Activated T-helper 9 cell treated with anti-CD3 and anti-CD28 coated beads, Interleukin-2, amount 50 U/mL, for 16 hours (primary cell): ENCODE measurements at places on chromosomes 1 and 21.

GRCh38 chr1:193102662-193103061, 2.6 kb downstream of the GLRX2 start:
- no peak for DNase-seq

GRCh38 chr1:114468047-114468446, 43.0 kb downstream of the TRIM33 start:
- DNase-seq: no peak

DNA sequence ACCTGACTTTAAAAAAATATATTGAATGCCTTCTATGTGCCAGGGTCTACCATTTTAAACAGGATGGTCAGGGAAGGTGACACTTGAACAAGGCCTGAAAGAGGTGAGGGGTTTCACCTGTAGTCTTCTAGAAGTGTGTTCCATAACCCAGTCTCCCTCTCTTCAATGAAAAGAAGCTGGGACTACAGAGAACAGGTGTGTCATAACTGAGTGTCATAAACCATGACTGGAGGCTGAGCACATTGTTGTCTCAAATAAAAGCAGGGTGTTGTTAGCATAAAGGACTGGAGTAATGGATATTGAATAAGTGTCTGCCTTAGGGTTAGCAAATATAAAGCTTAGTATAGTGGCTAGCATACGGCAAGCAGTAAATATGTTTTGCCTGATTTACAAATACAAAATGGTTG, 65.4 kb downstream of the SYDE2 start:
- no peak for DNase-seq

DNA sequence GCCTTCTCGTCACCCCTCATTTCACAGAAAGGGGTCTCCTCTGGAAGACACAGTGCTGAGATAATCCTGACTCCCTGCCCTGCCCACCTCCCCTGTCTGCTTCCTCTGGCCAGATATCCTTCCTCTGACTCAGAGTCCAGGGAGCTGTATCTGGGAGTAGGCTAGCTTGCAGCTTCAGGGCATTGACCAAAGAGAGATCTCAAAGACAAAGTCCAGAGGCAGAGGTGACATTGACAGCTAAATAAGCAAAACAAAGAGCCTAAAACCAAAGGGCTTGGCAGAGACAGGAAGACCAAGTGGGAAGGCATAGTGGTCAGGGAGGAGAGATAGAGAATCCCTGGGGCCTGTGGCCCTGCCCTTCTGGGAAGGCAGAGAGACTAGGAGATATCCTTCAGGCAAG, 64.9 kb downstream of the TNR start:
- no peak for DNase-seq

GRCh38 chr1:209363112-209363511, 220.4 kb upstream of the CAMK1G start:
- DNase-seq: no peak

GRCh38 chr1:156150333-156151011, 2.9 kb upstream of the SEMA4A start:
- no peak for DNase-seq

DNA sequence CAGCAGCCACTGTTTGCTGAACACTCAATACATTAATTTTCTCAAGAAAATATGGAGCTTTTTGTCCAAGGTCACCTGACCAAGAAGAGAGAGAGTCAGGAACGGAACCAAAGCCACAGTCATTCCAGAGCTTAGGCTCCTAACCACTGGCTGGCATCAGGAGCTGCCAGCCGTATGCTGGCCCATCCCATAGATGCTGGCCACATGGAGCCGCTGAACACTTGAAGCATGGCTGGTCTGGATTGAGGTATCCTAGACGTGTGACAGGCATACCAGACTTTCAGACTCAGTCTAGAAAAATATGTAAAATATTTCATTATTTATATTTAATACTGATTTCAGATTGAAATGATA, 458.7 kb downstream of the MATN1 start:
- DNase-seq: no peak

GRCh38 chr1:204909109-204909508, 38.4 kb downstream of the NFASC start:
- DNase-seq: no peak

DNA sequence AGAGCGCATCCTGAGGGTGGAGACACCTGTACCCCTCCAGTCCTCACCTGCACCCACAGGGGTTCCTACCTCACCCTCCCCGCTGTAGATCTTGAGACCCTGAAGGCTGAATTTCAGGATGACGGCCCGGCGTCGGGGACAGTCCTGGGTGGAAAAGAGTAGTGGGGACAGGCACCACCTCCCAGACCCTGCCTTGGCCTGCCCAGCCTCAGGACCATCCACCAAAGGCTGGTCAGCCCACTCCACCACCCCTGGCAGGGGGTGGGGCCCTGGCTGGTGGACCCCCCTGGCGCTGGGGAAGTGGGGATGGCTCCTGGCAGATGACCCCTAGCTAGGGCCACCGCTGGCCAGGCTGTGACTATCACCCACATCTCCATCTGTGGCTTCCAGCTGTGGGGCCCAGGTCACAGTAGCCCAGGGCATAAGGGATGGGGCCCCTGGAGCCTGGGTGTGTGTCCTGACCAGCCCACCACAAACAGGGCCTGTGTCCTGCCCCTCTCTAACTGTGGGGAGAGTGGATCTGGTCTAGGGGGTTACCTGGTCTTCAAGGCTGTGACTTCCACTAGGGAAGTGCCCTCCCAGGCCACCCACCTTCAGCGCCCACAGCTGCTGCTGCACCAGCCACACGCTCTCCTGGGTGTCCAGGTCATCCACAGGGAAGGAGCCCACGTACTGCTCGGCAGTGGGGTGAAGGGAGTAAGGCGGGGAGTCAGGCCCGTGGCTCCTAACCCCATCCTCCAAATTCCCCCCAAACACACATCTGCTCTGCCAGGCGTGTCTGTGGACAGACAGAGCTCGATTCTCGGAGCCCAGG, 5.4 kb downstream of the SH2D5 start:
- DNase-seq: no peak

DNA sequence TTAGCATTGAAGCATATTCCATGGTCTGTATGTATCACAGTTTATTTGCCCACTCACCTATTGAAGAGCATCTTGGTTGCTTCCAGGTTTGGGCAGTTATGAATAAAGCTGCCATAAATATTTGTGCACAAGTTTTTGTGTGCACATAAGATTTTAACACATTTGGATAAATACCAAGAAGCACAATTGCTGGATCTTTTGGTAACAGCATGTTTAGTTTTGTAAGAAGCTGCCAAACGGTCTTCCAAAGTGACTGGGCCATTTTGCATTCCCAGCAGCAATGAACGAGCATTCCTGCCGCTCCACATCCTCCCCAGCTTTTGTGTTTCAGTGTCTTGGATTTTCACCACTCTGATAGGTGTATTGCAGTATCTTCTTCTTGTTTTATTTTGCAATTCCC, 62.7 kb downstream of the PDE9A start:
- DNase-seq: no peak

DNA sequence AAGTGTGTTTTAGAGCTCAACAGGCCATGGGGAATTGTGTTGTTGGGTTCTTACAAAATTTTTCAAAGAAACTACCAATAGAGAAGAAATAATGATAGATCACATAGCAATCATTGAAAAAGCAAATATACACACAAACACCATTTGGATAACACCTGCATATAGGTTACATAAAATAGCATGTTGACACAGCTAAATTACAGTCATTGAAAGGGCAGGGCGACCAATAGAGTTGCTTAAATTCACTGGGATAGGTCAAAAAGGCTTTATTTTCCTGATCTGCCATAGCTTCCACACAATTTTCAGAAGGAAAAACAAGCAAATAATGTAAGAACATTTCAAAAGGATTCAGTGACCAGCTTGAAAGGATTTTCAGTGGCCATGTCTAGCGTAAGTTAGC, 57.9 kb upstream of the FGGY start:
- no peak for DNase-seq

DNA sequence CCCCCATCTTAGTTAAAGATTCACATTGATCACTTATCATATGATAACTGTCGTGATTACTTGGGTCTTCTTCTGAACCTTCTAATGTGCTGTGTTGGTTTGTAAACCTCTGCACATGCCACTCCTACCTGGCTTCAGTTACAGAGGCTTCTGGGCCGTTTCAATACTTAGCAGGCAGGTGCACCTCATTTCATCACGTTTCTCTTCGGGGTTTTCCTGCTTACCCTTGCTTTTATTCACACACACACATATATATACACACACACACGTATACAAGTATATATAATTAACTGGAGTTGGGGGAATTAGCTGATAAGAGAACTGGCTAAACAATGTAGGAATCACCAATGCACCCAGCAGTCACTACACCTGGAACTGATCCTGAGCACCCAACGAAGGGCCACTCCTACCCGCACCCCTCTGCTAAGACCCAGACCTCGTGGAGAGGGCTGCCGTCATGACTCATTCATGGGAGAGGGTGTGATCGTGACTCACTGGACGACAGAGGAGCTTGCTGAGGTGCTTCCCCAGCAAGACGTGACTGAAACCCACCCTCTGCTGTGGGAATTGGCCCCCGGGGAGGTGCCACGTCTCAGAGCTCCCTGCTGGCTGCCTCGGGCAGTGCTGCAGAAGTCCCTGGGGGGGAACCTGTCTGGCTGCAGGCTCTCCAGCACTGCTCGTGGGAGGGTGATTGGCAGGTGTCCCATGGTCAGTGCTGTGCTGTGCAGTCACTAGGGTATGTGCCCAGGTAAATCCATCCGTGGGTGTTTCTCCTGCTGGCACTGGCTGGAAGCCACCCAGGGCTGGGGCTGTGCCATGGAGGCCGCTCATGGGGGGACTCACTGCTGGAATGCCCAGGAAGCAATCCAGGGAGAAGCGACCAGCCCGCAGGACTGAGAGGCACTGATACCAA, 166.6 kb downstream of the DYRK1A start:
- DNase-seq: peak; percentile 17

DNA sequence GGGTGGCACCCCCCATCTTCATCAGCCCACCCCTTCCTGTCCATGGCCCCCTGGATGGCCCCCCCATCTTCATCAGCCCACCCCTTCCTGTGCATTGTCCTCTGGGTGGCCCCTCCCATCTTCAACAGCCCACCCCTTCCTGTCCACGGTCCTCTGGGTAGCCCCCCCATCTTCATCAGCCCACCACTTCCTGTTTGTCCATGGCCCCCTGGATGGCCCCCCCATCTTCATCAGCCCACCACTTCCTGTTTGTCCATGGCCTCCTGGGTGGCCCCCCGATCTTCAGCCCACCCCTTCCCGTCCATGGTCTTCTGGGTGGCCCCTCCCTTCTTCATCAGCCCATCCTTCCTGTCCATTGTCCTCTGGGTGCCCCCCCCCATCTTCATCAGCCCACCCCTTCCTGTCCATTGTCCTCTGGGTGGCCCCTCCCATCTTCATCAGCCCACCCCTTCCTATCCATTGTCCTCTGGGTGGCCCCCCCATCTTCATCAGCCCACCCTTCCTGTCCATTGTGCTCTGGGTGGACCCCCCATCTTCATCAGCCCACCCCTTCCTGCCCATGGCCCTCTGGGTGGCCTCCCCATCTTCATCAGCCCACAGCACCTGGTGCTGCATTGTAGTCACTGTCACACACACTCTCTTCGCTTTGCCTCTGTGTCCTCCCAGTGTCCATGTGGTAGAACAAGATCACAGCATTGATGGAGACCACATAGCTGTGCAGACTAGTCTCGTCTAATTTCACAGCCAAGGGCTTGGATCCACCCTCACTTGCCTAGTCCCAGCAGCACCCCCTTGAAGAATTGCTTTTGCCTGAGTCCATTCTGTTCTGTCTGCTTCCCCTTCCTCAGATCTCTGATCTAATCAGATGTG, 95.9 kb downstream of the PCBP3 start:
- DNase-seq: no peak

- DNase-seq: no peak
Measured at GRCh38 chr1:247825362-247825761, 1.4 kb upstream of the OR14A16 start.

DNA sequence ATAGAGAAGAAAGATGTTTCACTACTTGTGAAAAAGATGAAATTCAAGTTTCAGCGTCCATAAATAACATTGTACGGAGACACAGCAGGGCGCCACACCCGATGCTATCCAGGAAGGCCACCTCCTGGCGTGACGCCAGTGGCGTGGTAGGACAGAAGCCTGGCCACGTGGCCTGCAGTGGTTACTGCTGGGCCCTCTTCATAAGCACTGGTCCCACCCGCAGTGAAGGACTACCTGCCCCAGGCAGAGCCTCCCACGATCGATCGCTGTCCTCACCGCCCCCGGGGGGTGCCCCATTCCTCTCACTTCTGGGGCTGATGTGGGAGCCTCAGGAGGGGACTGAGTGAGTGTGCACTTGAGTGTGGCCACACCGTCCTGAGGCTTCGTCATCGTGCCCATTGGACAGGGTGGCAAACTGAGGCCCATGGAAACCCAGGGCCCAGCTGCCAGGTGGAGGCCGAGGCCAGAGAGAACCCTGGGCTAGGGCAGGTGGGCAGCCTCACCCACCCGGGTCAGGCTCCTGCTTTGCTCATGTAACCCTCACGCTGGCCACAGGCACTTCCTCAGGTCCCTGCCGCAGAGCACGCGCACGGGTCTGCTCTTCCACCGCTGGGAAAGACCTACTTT, 11.7 kb upstream of the HES5 start:
- DNase-seq: no peak

GRCh38 chr1:204426035-204426436, 14.4 kb upstream of the PPP1R15B start:
- no peak for DNase-seq

DNA sequence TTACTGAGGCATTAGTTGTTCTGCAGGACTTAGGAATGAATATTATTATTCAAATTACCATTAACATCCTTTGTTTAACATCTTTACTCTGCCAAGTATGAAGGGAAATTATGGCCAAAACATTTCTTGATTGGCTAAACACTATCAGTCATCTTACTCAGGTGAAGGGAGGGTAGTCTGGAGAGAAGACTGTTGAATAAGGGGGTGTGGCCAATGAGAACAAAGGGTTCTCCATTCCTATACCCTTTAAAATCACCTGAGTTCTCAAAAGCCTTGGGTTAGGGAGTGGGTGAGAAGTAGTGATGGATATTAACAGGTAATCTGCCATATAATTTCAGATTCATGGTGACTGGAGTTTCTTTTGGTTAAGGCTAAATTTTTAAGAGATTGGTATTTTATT, 19.3 kb downstream of the CRYZL1 start:
- no peak for DNase-seq

- DNase-seq: no peak
Measured at GRCh38 chr1:70902211-70902610, 145.4 kb downstream of the PTGER3 start.

DNA sequence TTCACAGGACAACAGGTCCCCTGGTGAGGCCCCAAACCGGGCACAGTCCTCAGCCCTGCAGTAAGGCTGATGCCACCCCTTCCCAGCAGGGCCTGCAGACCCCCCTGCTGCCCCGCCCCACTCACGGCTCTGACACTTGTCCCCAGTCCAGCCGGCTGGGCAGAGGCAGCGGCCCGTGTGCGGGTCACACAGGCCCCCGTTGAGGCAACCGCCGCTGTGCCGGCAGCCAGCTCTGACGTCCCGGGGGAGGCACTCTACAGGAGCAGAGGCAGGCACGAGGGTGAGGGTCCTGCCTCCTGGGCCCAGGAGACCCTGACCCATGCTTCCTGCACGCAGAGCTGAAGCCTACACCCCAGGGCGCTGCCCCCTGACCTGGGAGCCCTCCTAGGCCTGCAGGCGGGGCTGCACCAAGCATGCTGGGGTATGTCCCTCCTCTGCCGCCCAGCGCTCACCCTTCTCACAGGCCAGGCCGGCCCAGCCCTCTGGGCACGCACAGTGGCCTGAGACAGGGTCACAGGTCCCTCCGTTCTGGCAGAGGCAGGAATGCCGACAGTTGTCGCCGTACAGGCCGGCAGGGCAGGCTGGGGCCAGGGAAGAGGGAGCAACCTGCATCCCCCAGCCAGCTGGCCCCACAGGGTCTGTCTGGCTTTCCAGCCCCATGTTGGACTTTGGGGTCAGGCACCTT, 43.9 kb downstream of the ARHGEF16 start:
- no peak for DNase-seq
